ENCODE measurements at places on chromosomes 4 and X. TPM values are rescaled to one million over a fixed set of nuclear protein-coding genes. Genes with fewer than 3 reads are reported as not detected.

CCDC160 gene
- 1.6 TPM for total RNA-seq

USP27X gene
- total RNA-seq = 3.6 TPM

SUPT20HL1 gene
- not detected for total RNA-seq

FAM9C gene
- not detected for total RNA-seq

OCIAD2 gene
- 167 TPM for total RNA-seq

GRCh38 chrX:4550018-4550417 lies 836.6 kb upstream of the PRKX start:
- DNase-seq = no peak

DNA sequence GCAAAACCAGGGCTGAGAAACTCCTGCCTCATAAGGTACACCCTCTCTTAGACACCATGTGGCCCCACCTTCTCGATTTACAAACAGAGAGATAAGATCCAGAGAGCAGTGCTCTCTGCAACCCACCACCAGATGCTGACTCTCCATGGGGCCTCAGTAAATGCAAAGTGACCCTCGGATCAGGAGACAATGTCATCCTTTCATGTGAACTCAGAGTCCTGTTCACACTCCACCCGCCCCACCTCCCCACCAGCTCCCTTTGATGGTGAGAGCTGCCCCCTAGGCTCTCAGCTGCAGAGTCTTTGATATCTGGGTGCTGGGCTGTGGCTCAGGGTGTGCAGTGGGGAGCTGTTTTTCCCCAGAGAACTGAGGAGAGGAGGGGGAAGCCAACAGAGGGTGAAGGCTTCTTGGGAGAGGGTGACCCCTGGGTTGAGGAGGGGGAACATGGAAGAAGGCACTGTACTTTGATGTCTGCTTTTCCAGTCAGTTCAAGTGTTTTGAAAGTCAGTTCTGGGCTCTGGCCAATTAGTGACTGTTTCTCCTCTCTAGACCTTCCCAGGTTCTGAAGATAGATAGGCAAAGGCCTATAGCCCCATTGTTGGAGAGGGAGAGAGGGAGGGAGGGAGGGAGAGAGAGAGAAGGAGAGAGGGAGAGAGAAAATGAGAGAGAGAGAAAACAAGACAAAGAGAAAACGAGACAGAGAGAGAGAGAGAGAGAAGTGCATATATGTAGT lies 88.2 kb downstream of the SCD5 start:
- DNase-seq = no peak

DNA sequence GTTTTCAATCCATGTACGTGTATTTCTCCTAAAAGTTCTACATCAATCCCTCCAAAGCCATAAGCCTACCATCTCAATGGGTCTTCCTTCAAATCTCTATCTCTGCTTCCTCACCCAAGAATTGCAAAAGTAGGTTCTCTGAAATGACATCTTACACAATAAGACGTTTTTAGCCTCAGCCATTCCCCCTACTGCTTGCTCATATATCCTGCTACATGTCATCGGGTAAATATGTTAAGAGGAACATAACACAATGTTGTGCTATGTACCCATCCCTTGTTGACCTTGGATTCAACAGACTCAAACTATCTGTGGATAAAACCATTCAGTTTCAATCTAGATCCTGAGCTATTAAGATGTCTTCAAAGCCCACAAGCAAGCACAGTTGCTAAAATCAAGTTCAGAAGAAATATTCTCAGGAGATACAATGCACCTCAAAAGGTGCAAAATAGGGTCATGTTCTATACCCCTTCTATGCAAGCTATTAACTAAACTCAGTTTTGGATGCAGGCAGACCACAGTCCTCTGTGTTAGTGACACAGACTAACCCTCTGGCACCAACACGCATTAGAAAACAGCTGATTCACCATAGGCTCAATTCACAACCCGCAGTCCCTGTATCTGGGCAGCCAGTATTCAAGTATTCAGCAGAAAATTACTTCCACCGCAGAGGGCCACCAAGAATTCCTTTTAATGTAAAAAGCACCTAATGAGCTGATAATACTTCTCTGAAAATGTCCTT lies 56.8 kb downstream of the CD99L2 start:
- DNase-seq = no peak

DNA sequence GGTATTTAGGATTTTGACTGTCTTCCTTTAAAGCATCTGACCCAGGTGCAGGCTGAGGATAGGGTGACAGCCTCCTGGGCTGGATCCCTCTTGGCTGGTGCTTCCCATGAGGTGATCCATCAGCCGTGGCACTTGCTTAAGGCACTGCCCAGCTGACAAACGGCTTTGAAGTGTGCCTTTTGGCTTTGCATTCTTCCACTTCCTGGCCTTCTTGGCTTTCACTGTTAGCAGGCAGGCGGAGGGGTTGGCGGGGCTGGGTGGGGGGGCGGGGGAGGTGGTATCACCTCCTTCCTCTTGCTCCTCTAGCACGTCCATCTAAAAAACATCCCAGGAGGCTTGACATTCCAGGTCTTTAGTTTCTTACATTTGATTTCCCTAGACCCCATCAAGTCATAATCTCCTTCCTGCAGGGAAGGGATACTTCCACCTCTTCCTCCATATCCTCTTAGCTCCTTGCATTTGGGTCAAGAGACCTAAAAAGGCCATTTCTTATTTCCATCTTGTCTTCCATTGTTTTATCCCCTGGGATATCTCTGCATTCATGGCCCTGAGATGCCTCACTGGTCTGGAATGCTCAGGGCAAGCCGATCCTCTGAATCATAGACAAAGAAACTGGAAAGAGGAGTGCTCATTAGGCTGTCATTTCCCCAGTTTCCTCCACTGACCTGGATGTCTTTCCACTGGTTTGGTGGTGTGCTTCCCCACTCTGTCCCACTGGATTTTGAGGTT lies 11.3 kb upstream of the APLN start:
- no peak for DNase-seq

DNA sequence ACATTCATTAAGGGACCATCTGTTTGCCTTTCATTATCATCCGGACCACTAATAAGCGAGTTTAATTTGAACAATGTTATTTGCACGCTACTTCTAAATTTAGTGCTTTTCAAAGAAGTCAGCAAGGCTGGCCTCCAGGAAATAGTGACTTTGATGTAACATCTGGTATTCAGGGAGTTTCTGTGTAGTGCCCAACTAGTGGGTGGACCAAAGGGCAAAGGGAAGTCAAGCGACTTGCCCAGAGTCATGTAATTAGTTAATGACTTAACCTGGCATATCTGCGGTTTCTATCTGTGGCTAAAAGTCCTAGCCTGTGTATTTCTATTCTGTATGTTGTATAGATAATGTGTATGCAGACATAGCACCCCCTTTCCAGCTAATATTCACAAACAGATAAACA lies 56.3 kb upstream of the LCORL start:
- no peak for DNase-seq

GRCh38 chrX:41952102-41952501 lies 28.7 kb upstream of the CASK start:
- no peak for DNase-seq

GRCh38 chrX:106566362-106566761 lies 45.4 kb upstream of the RADX start:
- no peak for DNase-seq

GRCh38 chrX:18490806-18491555 lies 65.6 kb downstream of the CDKL5 start:
- no peak for DNase-seq

- DNase-seq = no peak
Measured at GRCh38 chr4:97103252-97103651, 1040.0 kb downstream of the STPG2 start.

- no peak for DNase-seq
Measured at GRCh38 chrX:129585691-129586090, 45.6 kb downstream of the OCRL start.

GRCh38 chrX:87616371-87616770 lies 98.8 kb downstream of the KLHL4 start:
- no peak for DNase-seq

DNA sequence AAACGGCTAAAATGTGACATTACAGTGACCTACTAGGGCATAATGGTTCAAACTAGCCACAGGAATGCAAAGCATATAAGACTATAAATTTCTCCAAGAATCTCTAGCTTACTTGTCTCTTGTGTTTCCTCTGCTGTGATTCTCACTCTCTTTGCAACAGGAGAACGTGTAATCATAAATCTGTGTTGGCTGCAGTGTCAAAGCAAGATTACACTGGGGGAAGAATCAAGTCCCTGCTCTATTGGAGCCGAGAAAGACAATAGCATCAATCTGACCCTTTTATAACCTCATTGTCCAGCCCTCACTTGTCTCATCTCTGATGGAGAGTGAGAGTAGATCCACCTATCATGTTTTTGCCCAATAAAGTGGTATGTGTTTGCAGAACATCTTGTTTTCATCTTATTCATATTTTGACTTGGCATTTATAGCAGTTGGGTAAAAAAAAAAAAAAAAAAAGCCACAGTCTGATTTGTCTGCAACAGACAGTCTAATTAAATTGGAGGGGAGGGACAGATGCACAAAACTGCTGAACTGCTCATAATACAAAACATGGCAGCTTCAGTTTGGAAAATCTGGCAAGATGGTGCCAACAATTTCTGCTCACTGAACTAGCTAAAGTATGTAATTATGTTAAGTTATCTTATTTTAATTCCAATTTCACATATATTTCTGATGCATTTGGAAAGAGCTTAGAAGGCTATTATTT lies 165.0 kb upstream of the GABRA2 start:
- no peak for DNase-seq

DNA sequence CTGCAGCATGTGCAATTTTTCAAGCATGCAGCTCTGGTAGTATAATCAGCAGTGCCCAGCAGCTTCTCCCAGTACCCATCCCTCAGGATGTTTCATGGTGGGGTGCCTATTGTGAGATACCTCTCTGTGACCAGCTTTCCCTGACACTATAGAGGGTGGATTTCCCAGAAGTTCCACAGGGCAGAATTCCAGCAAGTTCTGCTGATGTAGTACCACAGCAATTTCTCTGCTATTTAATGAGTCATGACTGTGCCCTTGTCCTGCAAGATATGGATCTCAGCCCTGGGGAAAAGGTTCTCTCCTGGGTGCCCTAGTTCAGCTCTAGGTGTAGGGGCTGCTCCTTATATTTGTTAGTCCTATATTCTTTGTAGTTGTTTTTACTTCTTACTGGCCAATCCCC lies 174.8 kb downstream of the ENOX2 start:
- DNase-seq = no peak

Measured in suprapubic skin (tissue), 4 donors.